ENCODE measurements at places on chromosomes 7 and 10.
A peak's percentile ranks its signal among the peaks of the same experiment; 100 is the strongest.

GRCh38 chr10:100155936-100156335 lies 29.9 kb downstream of the ERLIN1 start:
- no peak for DNase-seq

DNA sequence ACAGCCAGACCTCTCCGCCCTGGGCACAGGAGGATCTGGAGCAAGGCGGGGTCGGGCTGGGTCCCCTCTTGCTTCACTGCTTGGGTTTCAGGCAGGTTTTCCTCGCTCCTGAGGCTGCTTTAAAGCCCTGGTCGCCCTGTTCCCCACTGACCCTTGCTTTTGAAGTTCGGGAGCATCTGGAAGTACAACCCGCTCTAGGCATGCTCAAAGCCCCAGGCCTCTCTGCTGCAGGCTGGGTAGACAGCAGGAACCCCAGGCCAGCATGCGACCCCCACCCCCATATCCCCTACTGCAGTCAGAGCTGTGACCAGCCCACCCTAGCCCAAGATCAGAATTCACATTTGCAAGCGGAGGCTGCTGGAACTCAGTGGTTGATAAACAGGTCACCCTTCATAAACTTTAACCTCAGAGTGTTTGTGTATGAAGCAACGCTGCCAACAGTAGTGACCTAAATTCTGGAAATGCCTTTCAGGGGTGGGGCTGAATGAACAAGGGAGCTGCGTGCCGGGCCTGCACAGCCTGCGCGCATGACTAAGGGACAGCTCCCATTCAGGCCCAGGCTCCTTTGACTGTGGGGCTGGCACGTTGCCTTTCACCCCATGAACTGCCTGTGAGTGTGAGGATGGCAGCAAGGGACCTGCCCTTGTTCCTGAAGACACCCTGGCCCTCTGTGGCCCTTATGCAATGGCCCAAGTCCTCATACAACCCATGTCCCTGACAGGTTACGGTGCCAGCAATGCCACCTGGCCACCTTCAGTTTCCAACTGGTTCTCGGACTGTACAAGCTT lies 52.5 kb downstream of the PROSER2 start:
- DNase-seq: no peak

DNA sequence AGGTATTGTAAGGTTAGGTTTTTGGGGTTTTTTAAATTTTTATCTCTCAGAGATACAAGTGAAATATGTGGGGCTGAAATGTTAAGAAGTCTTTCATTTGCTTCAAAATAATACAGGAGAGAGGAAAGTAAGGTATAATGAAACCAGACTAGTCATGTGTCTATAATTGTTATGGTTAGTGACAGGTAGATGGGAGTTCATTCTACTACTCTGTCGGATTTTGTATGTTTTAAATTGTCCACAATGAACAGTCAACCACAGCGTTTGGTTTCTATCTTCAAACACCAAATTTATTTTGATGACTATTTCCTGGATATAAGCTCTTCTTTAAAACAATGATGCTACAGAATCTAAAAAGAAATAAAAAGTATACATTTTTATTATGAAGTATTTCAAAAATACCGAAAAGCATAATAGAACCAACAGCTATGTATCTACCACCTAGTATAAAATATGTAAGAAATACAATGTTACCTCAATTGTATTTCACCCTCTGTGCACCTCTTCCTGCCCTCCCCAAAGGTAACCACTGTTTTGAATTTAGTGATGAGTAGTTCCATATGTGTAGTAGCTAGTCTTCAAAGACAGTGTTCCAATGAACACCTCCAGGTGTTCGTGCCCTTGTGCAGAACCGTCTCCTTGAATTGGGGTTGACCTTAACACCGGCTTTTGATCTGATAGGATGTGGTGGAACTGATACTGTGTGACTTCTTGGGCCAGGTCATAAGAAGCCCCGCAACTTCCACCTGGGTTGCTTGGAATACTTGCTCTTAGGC lies 74.8 kb upstream of the CDK1 start:
- no peak for DNase-seq

DNA sequence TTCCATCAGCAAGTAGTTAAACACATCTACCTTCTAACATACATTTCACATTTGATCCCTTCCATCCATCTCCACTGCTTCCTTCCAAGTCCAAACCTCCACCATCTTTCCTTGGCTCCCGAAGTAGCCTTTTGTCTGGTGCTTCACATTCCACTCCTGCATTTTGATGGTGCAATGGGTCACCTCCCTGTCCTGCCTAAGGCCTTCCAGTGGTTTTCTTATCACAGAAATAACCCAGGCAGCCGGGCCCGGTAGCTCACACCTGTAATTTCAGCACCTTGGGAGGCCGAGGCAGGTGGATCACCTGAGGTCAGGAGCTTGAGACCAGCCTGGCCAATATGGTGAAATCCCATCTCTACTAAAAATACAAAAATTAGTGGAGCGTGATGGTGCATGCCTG lies 44.5 kb downstream of the EMX2 start:
- no peak for DNase-seq

- no peak for DNase-seq
Observed at GRCh38 chr7:16589881-16590280, 55.7 kb downstream of the ANKMY2 start.

- no peak for DNase-seq
Observed at GRCh38 chr7:38870147-38870546, 38.8 kb downstream of the VPS41 start.

- no peak for DNase-seq
Observed at GRCh38 chr10:14652067-14652466, 122.6 kb downstream of the FAM107B start.

DNA sequence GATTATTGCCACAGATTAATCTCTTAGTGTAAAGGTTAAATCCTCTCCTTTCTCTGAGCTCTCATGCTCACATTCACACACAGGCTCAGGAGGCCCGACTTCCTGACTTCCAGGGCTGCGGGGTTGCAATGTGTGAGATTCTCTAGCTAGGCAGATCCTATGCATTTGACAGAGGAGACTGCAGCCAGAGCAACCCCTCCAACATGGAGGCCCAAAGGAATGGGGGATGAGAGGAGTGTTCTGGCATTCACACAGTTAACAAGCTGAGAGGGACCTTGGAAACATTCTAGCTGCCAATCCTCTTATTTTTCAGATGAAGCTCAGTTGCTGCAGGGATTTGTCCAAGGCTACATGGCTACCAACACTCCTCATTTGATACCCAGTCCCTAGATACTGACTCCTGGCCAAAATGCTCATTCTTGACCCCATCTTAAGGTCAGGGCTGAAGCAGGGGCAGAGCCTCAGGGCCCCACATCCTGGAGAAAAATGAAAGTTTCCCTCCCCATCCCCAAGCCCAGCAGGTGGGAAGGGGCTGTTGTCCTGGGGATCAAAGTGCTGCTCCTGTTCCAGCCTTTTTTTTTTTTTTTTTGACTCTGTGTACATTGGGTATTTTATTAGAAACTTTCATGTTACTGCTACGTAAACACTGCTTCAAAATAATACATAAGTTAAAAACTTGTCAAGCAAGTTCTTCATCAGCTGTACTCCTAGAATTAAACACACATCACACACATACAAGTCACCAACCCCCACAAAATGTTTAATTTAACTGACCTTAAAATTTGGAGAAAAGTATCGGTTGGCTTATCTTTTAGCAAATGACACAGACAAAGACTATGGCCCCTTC lies 325.6 kb downstream of the PLXNA4 start:
- no peak for DNase-seq

- DNase-seq: no peak
Observed at GRCh38 chr7:105664816-105665525, 83.7 kb upstream of the EFCAB10 start.

- DNase-seq: no peak
Observed at GRCh38 chr10:12869427-12869826, 132.1 kb downstream of the CCDC3 start.

DNA sequence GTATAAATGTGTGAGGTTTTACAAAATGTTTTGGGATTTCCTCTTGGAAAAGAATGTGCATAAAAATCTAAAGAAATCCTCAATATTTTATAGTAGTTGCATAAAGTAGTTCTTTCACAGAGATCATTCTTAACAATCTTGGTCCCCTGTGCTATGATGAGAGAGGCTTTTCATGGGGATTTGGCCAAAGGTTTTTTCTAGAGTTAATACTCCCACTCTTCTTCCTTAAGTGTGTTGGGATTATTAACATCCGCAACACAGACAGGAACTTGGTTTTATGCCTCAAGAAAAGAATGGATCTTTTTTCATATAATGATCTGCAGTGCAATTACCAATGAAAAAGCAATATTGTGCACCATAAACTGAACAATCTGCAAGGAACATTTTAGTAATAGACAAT lies 71.5 kb downstream of the AGMO start:
- no peak for DNase-seq

DNA sequence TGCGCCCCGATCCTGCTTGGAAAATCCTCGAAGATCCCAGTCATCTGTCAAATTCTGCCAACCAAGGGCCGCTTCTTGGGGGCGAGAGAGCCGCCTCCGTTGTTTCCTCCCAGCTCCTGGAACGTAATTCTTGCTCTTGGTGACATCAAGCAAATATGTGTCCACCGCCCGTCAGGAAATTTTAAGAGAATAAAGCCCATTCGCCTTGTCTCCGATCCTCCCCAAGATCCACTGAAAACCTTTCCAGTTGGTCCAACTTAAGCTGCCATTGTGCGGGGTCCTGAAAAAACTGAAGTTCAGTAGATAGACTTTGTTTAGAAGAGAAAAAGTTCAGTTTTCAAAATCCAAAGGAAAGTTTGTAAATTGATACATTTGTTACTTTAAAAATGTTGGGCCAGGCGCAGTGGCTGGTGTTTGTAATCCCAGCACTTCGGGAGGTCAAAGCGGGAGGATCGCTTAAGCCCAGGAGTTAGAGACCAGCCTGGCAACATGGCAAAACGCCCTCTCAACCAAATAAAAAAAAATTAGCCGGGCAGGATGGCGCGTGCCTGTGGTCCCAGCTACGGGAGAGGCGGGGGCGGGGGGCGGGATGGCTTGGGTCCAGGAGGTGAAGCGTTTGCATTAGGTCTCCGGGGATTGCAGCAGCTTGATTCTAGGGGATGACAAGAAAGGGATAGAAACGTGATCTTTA lies 1.0 kb upstream of the ZNF800 start:
- DNase-seq: no peak

GRCh38 chr10:81216949-81217348 lies 658.0 kb upstream of the NRG3 start:
- DNase-seq: no peak

DNA sequence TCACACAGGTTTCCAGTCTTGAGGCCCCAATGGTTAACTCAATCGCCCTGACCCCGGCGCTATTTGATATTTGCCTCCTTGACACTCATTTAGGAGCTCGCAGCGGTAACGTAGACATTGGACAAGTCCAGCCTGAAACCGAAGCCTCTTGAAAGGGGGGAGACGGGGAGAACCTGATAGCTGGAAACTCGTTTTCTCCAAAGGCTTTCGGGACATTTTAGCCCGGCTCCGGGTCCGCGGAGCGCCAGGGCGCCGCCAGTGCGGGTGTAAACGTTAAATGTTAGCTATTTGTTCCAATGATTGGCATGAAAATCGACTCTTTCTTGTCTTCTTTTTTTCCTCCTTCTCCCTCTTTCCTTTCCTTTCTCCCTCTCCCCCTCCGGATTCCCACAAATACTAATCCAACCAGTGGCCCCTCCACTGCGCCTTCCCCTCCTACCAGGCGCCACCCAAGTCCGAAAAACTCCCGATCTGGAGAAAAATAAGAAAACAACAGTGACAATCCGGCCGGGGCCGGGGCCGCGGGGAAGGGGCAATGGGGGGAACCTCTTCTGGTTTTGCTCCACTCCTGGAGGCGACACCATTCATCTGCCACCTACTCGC lies 17.2 kb upstream of the GATA3 start:
- DNase-seq: no peak

DNA sequence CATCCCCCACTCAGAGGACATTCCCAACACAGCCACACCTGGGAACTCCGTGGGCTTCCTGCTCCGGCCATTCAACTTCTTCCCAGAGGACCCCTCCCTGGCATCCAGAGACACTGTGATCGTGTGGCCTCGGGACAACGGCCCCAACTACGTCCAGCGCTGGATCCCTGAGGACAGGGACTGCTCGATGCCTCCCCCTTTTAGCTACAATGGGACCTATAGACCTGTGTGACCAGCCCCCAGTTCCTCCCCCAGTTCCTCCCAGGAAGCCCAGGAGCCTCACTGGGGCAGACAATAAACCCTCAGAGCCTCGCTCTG lies 8.6 kb downstream of the AOC1 start:
- no peak for DNase-seq

- DNase-seq: no peak
Observed at GRCh38 chr7:155911471-155912105, 99.3 kb upstream of the SHH start.

GRCh38 chr7:5661942-5662341 lies 119.5 kb downstream of the RNF216 start:
- peak; percentile 16 for DNase-seq

- no peak for DNase-seq
Observed at GRCh38 chr10:82742478-82742877, 867.5 kb downstream of the NRG3 start.

DNA sequence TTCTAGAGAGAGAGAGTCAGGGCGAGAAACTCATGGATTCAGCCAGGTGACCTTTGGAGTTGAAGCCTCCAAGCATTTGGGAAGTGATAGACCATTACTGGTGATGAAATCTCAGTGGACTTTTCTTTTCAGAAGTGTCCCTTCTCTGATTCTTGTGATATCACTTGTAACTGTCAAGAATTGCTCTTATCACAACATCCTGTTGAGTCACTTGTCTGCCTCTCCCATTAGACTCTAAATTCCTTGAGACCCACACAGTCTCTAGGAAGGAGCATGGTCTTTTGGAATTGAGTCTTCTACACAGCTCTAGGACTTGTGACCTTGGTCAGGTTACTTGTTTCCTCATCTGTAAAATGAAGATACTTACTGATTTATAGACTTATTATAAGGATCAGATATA lies 81.0 kb downstream of the CFAP58 start:
- no peak for DNase-seq

DNA sequence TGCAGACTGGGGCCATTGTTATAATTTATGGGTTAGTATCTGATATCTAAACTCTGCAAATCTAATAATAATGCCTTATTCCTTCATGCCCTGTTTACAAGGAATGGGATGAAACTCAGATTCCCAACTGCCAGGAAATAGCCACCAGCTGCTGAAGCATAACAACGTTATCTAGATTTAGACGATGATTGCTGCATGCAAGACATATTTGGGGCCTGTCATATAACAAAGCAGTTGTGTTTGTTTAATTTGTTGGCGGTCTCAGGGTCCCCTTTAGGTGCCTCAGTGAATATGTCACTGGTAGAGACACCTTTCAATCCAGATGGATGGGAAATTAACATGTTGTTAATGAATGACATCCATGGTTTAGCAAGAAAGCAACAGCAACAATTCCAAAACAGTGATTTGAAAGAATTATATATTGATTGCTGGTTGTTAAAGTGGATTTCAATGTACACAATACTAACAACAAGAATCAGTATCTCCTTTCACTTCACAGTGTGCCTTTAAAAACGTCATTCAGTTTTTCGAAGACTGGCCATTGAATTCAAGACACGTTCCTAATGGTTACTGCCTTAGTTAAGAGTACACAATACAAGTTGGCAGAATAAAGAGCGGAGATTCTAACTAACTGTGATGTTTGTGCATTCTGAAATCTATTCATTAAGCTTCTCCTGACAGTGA lies 860.6 kb upstream of the CELF2 start:
- no peak for DNase-seq

- no peak for DNase-seq
Observed at GRCh38 chr10:60849217-60849616, 70.9 kb downstream of the CDK1 start.
